ENCODE measurements at places on chromosomes 6 and 20. TPM values are rescaled to one million over a fixed set of nuclear protein-coding genes. Genes with fewer than 3 reads are reported as not detected.

The LY6G6D gene
- not detected for total RNA-seq

The PRR18 gene
- 2.8 TPM for total RNA-seq

The BMP7 gene
- total RNA-seq: not detected

The ZNF391 gene
- total RNA-seq: 0.37 TPM

The MYT1 gene
- under 0.01 TPM for total RNA-seq

The CST7 gene
- total RNA-seq: 1.8 TPM

The BTNL2 gene
- total RNA-seq: not detected

The FAM209B gene
- not detected for total RNA-seq

The SAMHD1 gene
- 39.7 TPM for total RNA-seq

The WFDC12 gene
- total RNA-seq: not detected

The ZBTB24 gene
- total RNA-seq: 3.9 TPM

The ERVFRD-1 gene
- total RNA-seq: not detected

The MARCKS gene
- 31.6 TPM for total RNA-seq

The MUC21 gene
- not detected for total RNA-seq

The BCL2L1 gene
- total RNA-seq: 48.4 TPM

The PHF10 gene
- total RNA-seq: 25.7 TPM

The TMEM244 gene
- total RNA-seq: not detected

The NRN1 gene
- total RNA-seq: 1.6 TPM

The ISM1 gene
- 6.4 TPM for total RNA-seq

The DEFB132 gene
- not detected for total RNA-seq

The PRPF6 gene
- total RNA-seq: 24.9 TPM

The RPS6KA2 gene
- 9.0 TPM for total RNA-seq

The PPARD gene
- 7.3 TPM for total RNA-seq

The DLK2 gene
- not detected for total RNA-seq

The UNC5CL gene
- 16.2 TPM for total RNA-seq

The HSPA12B gene
- 0.98 TPM for total RNA-seq

The IL17F gene
- not detected for total RNA-seq

The HLA-B gene
- total RNA-seq: 341 TPM

The SYNDIG1 gene
- 0.08 TPM for total RNA-seq

The ZFP57 gene
- total RNA-seq: not detected

The PACRG gene
- total RNA-seq: 0.47 TPM

The PXT1 gene
- total RNA-seq: not detected

The CAPN11 gene
- 0.08 TPM for total RNA-seq

The MCCD1 gene
- not detected for total RNA-seq

The LPIN3 gene
- total RNA-seq: 1.5 TPM

The LRRC1 gene
- 6.4 TPM for total RNA-seq

The NFYA gene
- total RNA-seq: 28.4 TPM

The ADAM33 gene
- total RNA-seq: 1.2 TPM

The SLC17A3 gene
- 1.6 TPM for total RNA-seq

The ORC3 gene
- 14.5 TPM for total RNA-seq
